ENCODE measurements at places on chromosomes 4 and X. TPM values are rescaled to one million over a fixed set of nuclear protein-coding genes. Genes with fewer than 3 reads are reported as not detected.

RRH gene
- not detected for total RNA-seq

SYN1 gene
- total RNA-seq, result 0.07 TPM

TMPRSS11A gene
- total RNA-seq, result not detected

DNA sequence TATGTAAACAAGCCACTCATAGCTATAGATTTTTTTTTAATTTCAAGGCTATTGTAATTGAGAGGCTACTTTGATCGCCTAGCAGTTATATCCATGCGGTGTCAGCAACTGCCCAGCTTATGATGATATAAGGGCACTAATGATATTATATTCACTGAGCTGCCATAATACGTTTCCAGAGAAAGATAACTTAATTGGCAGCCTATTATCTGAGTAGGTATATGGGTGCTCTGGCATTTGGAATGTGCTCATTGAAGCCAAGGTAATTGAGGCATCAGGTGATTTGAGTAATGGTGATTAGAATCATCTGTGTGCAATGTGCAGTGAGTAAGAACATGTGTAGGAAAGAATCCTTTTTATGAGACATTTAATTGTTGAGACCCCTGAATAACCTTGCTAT, 490.0 kb downstream of the CENPC start:
- no peak for DNase-seq

- no peak for DNase-seq
Observed at GRCh38 chr4:39384563-39384962, 18.4 kb upstream of the RFC1 start.

GRCh38 chr4:97662133-97662532, 481.1 kb downstream of the STPG2 start:
- peak; percentile 28 for DNase-seq

Data from M059J (cell line).